ENCODE measurements at places on chromosomes 4 and X.

- DNase-seq = no peak
Observed at GRCh38 chr4:157226601-157227000, 6.1 kb downstream of the GRIA2 start.

- DNase-seq = no peak
Observed at GRCh38 chr4:121998024-121998423, 46.2 kb upstream of the TRPC3 start.

DNA sequence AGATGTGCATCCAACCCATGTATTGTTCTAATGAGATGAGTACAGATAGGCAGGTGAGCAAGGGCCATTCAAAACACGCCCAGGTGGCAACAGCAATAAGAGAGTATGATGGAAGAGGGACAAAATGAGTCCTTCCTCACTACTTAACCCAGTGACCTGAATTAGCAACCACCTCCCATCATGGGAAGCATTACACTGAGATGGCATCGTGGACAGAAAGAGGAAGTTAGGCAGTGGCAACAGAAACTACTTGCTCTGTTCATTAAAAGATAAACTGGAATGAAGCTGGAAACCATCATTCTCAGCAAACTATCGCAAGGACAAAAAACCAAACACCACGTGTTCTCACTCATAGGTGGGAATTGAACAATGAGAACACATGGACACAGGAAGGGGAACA lies 17.2 kb downstream of the RXFP1 start:
- DNase-seq = no peak

- no peak for DNase-seq
Observed at GRCh38 chrX:49247916-49248811, 12.9 kb downstream of the CCDC22 start.

DNA sequence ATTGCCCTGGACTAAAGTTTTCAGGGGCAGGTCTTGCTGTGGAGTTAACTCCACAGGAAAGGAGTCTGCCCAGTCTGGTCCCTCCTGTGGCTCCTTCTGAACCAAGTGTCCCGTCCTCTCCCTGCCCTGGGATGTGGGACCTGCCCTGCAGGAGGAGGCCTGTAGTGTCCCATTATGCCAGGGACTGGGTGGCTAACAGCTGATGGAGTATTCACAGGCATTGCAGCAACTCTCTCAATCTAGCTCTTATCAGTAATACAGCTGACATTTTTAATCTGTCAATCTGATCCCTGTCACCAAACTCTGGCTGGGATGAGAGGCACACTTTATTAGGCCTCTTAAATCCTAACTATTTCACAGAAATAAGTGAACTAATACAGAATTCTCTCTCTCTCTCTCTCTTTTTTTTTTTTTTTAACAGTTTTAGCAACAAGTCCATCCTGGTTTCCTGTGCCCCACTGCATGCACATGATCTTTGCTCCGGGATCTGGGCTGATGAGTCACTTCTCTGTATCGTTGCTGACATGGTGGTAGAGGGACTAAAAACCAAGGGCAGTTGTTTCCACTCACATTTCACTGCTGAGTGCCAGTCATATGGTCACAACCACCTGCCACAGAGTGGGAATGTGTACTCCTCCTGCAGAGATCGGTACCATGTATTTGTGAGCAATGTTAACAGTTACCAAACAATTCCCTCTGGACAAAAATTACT lies 39.1 kb downstream of the HAND2 start:
- DNase-seq = no peak

DNA sequence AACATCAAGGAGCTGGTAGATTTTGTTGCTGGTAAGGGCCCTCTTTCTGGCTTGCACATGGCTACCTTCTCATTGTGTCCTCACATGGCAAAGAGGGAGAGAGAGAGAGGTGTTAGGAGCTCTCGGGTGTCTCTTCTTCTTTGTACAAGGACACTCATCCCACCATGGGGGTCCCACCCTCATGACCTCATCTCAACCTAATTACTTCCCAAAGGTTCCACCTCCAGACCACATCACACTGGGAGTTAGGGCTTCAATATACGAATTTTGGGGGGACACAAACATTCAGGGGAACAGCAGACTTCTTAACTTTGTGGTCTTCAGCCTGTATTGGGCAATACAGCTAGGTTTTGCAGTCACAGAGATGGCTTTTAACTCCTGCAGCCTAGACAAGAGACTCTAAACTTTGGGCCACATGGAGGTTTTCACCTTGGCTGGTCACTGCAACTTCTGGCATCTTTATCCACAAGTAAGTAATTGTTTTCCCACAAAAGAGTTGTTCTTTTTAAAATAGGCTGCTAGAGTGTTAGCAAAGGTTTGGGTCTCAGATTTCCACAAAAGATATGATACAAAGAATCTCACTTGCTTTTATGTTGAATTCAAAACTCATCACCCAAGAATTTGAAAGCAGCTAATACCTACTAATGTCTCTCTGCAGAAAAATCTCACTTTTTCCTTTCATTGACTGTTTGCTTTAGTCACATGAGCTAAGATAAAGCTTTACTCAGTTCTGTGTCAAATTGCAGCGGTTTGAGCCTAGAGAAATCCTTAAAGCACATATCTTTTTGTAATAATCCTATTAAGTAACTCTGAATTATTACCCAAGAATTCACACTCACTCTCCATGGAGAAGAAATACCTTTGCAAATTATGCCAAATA lies 39.6 kb upstream of the BBS12 start:
- no peak for DNase-seq

- DNase-seq = no peak
Observed at GRCh38 chrX:19554786-19555185, 39.5 kb upstream of the MAP3K15 start.

DNA sequence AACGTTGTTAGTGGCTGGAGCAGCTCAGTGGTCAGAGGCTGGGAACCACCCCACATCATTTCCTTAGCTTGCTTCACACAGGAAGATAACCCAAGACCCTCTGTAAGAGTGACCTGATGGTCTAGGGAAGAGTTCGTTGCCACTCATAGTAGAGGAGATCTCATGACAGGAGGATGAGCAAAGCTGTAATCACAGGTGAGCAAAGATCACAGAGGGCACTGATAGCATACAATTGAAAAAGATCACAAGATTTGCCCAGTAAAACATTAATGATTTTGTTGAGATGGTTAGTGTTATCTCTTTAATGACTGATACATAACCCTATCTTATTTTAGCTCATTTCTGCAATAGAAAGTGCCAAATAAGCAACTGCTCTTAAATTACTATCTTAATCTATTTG lies 44.1 kb downstream of the LARP7 start:
- no peak for DNase-seq

DNA sequence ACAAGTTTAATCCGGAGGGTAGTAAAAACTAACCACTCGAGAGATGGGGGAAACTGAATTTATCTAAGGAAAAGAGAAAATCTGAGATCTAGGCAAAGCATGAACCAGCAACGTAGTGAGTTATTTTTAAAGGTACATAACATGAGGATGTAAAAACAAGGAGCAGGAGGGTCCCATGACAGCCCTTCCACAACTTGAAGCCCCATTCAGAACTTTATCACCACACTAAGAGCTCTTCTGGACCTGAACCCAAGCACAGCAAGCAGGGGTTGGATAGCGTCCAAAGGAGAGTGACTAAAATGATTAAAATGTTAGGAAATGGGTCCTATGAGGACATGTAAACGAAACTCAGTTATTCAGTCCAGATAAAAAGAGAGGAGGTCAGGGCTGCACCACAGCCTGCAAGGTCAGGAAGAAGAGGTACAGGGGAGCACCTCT lies 16.2 kb downstream of the SH3RF1 start:
- no peak for DNase-seq

GRCh38 chr4:144355811-144356757 lies 215.6 kb upstream of the GYPA start:
- no peak for DNase-seq

- no peak for DNase-seq
Observed at GRCh38 chr4:13907255-13907751, 279.8 kb upstream of the BOD1L1 start.

- DNase-seq = no peak
Observed at GRCh38 chr4:55125087-55125721, at the start of gene KDR. KDR (minus strand) TSS chr4:55125595; CDS start chr4:55125293, 302 bp downstream.

All from activated T-cell treated with anti-CD3 and anti-CD28 coated beads, Interleukin-2, amount 50 U/mL, for 1 hour (primary cell).